Esophagus muscularis mucosa (tissue), 4 donors: ENCODE measurements at places on chromosomes 3 and 15.

GRCh38 chr3:458653-459310 lies 262.2 kb downstream of the CHL1 start:
- no peak for DNase-seq

- DNase-seq = no peak
Measured at GRCh38 chr3:120355486-120355885, 6.3 kb upstream of the LRRC58 start.

GRCh38 chr3:138638641-138639040 lies 30.1 kb downstream of the FAIM start:
- DNase-seq = no peak

DNA sequence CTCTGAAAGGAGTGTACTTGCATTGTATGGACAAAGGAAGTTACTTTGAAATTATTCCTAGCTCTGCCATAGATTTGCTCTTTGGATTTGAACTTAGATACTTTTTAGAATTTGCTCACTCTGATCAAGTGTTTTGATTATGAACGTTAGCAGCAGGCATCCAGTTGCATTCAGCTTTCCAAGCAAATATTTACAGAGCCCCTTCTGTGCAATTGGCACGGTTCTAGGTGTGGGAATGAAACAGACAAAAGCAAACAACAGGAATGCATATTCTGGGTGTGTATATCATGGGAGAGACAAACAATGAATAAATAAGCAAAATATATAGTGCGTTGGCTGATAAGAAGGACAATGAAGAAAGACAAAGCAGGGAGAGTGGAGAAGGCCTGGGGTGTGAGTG lies 125.5 kb upstream of the ADAMTS9 start:
- DNase-seq = no peak

DNA sequence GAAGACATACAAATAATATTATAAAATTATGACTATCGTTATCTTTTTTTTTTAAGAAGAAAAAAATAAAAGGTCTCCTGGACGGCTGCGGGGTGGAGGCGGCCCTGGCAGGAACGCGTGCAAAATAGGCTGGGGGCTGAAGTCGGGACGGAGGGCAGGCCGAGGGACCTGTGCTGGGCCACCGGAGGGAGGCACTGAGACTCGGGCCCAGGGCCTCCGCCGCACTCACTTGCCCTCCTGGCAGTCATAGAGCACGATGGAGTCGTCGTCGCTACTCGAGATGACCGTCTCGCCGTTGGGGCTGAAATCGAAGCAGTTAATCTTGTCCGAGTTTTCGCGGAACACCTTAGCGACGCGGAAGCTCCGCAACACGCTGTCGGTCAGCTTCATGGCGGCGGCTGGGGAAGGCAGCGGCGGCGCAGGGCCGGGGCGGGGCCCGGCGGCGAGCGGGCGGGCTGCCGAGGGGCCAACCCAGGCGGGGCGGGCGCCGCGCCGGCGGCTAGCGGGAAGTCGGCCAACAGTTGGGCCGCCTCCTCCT lies 408 bp downstream of the WDR82 start:
- peak; percentile 93 for DNase-seq
